Large intestine (tissue), 12 donors: ENCODE measurements at places on chromosomes 5 and 9. TPM values are rescaled to one million over a fixed set of nuclear protein-coding genes. Genes with fewer than 3 reads are reported as not detected.

- no peak for DNase-seq
These were observed 28.0 kb downstream of the ABO start for GRCh38 chr9:133246991-133247390.

GRCh38 chr9:35695943-35696401 is 6.2 kb upstream of the TPM2 start:
- DNase-seq, result peak; percentile 57

Gene SYK
- polyA plus RNA-seq, result 27.3 TPM

DNA sequence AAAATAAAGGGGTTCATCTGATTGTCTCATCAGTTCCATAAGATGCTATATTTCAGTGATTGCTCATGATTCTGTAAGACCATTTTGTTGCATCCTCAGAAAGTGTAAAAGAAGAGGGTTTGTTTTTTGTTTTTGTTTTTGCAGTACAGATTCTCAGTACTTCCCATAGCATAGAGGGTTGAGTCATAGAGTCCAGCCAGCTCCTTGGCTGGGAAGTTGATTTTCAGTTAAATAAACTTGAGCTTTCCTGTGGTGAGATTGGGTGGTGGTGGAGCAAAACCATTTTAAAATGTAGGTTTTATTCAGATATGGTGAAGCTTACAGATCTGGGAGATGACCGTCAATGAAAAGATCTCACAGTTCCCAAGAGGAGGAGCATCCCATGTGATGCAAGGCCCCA is 48.2 kb downstream of the DAPK1 start:
- DNase-seq, result no peak

GRCh38 chr5:2066373-2066772 is 183.6 kb upstream of the IRX4 start:
- no peak for DNase-seq

Gene KIF12
- 136 TPM for polyA plus RNA-seq

GRCh38 chr5:138610415-138610917 is 35.3 kb upstream of the HSPA9 start:
- DNase-seq, result no peak

GRCh38 chr5:151825445-151825844 is 53.7 kb downstream of the G3BP1 start:
- peak; percentile 37 for DNase-seq

- DNase-seq, result no peak
These were observed 1013.9 kb downstream of the EFNA5 start for GRCh38 chr5:106656821-106657220.

- DNase-seq, result no peak
These were observed 24.2 kb downstream of the JADE2 start for GRCh38 chr5:134549714-134550113.
